Right ventricle myocardium inferior (tissue), 1 donor: ENCODE measurements at places on chromosomes 1 and 21.

GRCh38 chr1:30525971-30526651 is 197.3 kb downstream of the MATN1 start:
- no peak for DNase-seq

DNA sequence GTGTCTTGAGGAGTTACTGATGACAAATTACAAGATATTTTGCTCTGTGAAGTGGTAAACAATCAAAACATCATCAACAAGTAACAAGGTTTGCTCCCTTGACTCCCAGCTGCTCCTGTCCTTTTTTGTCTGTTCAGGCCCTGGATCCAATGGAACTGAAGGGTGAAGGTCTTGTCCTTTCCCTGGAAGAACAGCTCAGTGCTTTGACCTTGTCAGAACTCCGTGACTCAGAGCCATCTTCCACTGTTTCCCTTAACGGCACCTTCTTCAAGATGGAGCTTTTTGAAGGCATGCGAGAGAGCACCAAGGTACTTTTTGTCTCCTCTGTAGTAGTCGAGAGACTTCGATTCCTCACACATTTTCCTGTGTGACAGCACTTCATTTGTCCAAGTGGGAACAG is 29.0 kb downstream of the TRIM45 start:
- no peak for DNase-seq

GRCh38 chr1:244945109-244945671 is 80.8 kb upstream of the HNRNPU start:
- DNase-seq, result no peak

DNA sequence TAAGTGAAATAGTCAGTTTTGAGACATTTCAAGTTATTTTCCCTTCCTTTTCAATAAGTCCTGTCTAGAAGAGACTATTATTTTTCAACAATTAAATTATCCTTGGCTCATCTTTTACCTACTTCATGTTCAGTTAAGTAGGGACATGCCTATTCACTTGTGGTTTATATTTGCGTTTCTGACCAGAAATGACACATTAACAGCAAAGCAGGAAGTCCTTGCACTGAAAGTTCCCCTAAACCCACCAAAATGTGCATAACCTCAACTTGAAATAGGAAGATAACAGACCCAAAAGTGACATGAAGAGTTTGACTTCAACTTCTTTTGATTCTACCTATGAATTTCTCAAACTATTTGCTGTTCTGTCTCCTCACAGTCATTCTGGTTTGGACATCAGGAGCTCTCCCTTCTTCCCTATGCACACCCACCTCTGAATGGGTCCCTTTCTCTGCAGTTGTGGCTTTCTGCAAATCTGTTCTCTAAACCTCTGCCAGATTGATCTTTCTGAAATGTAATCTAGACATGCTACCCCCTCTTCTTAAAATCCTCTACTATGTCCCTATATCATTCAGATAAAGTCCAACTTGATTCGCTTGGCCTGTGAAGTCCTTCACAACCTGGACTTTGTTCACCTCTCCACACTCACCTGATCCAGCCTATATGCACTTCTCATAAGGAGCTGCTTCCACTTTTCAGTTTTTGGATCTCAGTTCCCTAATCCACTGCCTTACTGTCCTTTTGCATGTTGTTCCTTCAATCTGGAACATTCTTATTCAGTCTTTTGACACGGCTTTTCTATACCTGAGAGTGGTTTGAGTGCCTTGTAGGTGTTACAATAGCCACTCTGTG is 661.5 kb upstream of the ADGRL4 start:
- no peak for DNase-seq

GRCh38 chr1:20712215-20712577 is 5.6 kb downstream of the KIF17 start:
- DNase-seq, result no peak

DNA sequence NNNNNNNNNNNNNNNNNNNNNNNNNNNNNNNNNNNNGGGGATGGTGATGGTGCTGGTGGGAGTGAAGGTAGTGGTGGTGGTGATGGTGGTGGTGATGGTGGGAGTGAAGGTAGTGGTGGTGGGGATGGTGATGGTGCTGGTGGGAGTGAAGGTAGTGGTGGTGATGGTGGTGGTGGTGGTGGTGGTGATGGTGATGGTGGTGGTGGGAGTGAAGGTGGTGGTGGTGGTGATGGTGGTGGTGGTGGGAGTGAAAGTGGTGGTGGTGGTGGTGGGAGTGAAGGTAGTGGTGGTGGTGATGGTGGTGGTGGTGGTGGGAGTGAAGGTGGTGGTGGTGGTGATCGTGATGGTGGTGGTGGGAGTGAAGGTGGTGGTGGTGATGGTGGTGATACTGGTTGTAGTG is 93.6 kb downstream of the CRYAA start:
- DNase-seq, result peak; percentile 22

GRCh38 chr21:37039411-37040075 is 33.0 kb downstream of the RIPPLY3 start:
- DNase-seq, result no peak
